Left lung (tissue), 14 donors: ENCODE measurements at places on chromosomes 3 and 15. TPM values are rescaled to one million over a fixed set of nuclear protein-coding genes. Genes with fewer than 3 reads are reported as not detected.

DNA sequence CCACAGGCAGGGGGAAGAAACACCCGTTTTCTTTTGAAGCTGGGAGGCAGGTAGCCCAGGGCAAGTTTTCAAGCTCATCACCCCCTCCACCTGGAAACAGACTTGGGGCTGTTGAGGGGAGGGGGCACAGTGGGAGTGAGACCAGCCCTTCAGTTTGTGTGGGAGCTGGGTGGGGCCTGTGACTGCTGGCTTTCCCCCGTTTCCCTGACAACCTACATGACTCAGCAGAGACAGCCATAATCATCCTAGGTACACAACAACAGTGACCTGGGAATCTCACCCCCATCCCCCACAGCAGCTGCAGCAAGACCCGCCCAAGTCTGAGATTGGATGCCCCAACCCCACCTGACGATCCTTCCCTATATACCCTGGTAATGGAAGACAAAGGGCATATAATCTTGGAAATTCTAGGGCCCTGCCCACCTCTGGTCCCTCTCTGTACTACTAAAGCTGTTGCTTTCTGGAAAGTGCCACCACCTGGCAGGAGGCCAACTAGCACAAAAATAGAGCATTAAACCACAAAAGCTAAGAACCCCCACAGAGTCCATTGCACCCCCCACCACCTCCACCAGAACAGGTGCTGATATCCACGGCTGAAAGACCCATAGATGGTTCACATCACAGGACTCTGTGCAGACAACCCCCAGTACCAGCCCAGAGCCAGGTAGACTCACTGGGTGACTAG is 422.2 kb upstream of the SGO1 start:
- no peak for DNase-seq
- H3K27me3 ChIP-seq = no peaks in the 10 kb centered on the region
- H3K4me1 ChIP-seq = no peaks in the 10 kb centered on the region
- no peak overlapping the region for H3K27ac ChIP-seq
- no peaks in the 10 kb centered on the region for H3K36me3 ChIP-seq
- no peak overlapping the region for H3K4me3 ChIP-seq

DNA sequence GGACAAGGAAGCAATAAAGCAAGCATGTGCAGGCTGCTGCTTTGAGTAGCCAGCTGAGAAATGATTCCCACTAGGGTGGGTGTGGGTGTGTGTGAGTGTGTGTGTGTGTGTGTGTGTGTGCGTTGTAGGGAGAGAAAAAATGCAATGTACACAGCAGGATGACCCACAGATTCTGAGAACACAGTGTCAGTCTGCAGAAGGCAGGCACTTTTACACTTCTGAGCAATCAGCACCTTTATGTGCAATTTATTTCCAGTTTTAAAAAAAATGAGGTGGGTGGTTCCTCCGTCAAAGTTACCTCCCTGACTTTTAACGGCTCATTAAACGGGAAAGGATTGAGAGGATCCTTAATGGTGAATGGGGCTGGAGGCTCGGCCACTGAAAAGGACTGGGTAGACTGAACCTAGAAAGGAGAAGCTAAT is 38.5 kb upstream of the LIPC start:
- no peak overlapping the region for H3K27ac ChIP-seq
- no peaks in the 10 kb centered on the region for H3K36me3 ChIP-seq
- H3K4me1 ChIP-seq = no peaks in the 10 kb centered on the region

DNA sequence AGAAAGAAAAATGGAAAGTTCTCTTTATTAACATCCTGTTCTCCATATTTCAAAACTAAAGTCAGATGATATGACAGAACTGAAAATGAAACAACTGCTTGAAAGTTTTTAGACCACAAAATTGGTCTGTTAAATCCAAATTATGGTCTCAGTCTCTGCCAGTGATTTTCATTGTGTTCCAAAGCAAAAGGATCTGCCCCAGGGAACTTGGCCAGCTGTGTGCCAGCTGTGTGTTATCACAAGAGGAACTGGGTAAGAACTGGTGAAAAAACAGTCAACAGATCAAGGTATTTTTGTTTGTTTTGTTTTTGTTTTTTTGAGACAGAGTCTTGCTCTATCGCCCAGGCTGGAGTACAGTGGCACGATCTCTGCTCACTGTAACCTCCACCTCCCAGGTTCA is 323.3 kb downstream of the CTNNB1 start:
- DNase-seq = no peak
- no peak overlapping the region for H3K27ac ChIP-seq
- no peaks in the 10 kb centered on the region for H3K36me3 ChIP-seq
- no peak overlapping the region for H3K4me3 ChIP-seq
- no peaks in the 10 kb centered on the region for H3K4me1 ChIP-seq

GRCh38 chr15:81611679-81612078 is 237.7 kb upstream of the TMC3 start:
- no peaks in the 10 kb centered on the region for H3K36me3 ChIP-seq
- no peak overlapping the region for H3K4me3 ChIP-seq
- no peak overlapping the region for H3K27ac ChIP-seq
- no peaks in the 10 kb centered on the region for H3K27me3 ChIP-seq

GRCh38 chr3:17910922-17911321 is 168.5 kb upstream of the TBC1D5 start:
- no peak for DNase-seq
- no peak overlapping the region for H3K4me3 ChIP-seq
- H3K27me3 ChIP-seq = no peaks in the 10 kb centered on the region
- H3K36me3 ChIP-seq = no peaks in the 10 kb centered on the region

DNA sequence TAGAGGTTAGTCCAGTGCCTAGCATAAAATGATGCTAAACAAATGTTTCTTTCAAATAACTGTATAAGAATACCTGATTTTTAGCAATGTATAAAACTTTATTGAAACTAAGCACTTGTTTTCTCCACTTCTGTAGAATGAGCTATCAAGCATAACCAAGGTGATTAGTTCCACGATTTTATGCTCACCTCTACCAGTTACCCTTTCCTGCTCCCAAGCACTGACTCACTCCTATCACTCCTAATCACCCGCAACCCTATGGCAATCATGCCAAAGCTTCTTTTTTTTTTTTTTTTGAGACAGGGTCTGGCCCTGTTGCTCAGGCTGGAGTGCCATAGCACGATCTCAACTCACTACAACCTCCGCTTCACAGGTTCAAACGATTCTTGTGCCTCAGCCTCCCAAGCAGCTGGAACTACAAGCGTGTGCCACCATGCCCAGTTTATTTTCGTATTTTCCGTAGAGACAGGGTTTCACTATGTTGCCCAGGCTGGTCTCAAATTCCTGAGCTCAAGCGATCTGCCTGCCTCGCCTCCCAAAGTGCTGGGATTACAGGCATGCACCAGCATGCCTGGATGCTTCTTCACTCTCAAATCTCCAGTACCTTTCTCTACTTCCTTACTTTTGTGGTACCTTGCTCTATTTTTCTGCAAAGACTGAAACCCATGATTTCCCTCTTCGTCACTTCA is 3.9 kb downstream of the HSPBAP1 start:
- H3K27me3 ChIP-seq = no peaks in the 10 kb centered on the region
- no peak overlapping the region for H3K27ac ChIP-seq
- no peak for DNase-seq
- no peaks in the 10 kb centered on the region for H3K36me3 ChIP-seq
- no peaks in the 10 kb centered on the region for H3K4me1 ChIP-seq

DNA sequence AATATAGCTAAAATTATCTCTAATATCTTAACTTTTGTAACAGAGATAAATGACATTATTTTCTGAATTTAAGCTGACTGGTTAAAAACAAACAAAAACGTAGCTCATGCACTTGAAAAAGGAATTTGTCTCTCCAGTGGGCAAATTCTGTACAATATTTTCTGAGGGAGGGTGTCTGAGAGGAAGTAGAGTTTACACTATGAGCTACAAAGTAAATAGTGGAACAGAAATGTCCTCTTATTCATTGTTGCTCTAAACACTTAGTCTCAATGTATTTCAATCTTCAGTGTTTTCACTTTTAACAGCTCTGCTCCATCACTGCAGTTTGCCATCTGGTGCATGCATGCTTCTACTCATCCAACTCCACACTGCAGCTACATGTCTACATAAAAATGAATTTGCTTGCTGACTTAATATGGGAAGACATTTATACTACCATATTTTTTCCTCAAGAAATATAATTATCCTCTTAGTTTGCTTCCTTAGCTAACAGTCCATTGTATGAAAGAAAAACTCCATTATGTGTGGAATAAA is 817.4 kb upstream of the LMCD1 start:
- peaks cover 21% of the 10 kb centered on the region for H3K4me1 ChIP-seq
- H3K36me3 ChIP-seq = no peaks in the 10 kb centered on the region
- H3K4me3 ChIP-seq = no peak overlapping the region
- no peaks in the 10 kb centered on the region for H3K27me3 ChIP-seq

GRCh38 chr3:23189187-23189586 is 13.9 kb upstream of the UBE2E2 start:
- no peaks in the 10 kb centered on the region for H3K4me1 ChIP-seq
- H3K36me3 ChIP-seq = no peaks in the 10 kb centered on the region
- DNase-seq = no peak
- H3K27me3 ChIP-seq = no peaks in the 10 kb centered on the region
- H3K27ac ChIP-seq = no peak overlapping the region

GRCh38 chr15:58015565-58015964 is 49.9 kb downstream of the ALDH1A2 start:
- no peak overlapping the region for H3K27ac ChIP-seq
- H3K36me3 ChIP-seq = no peaks in the 10 kb centered on the region
- H3K27me3 ChIP-seq = no peaks in the 10 kb centered on the region
- DNase-seq = no peak

DNA sequence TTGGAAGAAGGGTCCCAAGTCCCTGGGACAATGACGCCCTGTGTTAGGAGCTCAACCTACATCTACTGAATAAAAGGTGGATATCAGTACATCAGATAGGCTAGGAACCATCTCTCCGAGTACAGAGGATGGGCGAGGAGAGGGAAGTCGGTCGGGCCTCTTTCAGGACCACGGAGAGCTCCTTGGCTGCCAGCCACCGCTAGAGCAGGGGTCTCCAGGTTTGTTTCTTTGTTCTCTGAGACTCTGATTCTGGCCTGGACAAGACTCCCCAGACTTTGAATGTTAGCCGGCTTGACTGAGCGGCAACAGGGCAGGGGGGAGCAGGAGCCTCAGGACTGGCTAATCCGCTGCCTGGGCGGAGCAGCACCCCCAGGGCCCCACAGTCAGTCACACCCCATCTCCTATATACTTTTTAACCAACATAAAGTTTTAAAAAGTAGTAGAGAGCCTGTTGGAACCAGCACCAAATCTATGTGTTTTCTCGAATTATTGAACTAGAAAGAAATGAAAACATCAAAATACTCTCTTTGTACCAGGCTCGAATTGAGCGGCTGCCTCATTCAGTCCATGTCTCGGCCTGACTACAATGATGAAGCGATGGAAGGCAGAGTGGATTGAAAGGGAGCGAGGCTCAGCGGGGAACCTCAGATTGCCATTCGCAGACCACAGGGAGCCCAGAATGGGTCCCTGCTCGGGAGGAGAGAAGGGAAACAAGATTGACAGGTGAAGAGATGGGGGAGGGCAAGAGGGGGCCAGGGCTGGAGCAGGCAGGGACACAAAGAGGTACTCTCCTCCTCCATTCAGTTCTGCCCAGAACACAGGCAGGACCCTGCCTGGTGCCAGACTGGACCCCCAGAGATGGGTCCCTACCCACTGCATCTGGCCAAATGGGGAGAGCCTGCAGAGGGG is 131.6 kb downstream of the TPRA1 start:
- H3K4me3 ChIP-seq = no peak overlapping the region
- H3K27me3 ChIP-seq = peaks cover 56% of the 10 kb centered on the region

DNA sequence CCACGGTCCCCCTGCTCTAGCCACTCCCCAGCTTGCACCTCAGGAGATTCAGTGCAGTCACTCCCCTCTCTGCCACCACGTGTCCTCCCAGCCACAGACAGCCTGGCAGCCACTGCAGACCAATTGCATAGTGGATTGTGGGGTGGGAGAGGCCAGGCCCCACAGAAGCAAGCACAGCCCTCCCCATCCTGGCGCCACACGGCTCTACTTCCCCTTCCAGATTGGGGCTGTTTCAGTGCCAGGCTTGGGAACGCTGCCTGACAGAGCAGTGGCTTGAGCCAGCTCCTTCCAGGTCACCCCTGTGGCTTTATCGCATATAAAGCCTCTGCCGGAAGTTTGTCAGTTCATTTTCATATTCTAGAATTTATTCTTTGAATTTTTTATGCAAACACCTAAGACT is 90.7 kb downstream of the TMEM266 start:
- no peaks in the 10 kb centered on the region for H3K36me3 ChIP-seq
- no peak overlapping the region for H3K4me3 ChIP-seq
- no peaks in the 10 kb centered on the region for H3K4me1 ChIP-seq
- no peaks in the 10 kb centered on the region for H3K27me3 ChIP-seq
- H3K27ac ChIP-seq = no peak overlapping the region

DNA sequence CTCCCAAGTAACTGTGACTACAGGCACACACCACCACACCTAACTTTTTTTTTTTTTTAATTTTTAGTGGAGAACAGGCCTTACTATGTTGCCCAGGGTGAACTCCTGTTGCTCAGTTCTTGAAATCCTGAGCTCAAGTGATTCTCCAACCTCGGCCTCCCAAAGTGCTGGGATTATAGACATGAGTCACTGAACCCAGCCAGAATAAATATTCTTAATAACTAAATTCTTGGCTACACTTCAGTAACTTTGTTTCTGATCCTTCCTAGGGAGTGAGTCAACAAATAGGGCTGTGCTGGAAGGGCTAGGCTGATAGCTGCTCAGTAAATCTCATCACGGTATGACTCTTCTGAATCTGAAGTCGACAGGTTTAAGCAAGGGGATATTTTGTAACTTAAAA is 56.6 kb downstream of the P3H2 start:
- H3K27me3 ChIP-seq = no peaks in the 10 kb centered on the region
- H3K36me3 ChIP-seq = no peaks in the 10 kb centered on the region
- no peak overlapping the region for H3K4me3 ChIP-seq
- H3K27ac ChIP-seq = no peak overlapping the region

DNA sequence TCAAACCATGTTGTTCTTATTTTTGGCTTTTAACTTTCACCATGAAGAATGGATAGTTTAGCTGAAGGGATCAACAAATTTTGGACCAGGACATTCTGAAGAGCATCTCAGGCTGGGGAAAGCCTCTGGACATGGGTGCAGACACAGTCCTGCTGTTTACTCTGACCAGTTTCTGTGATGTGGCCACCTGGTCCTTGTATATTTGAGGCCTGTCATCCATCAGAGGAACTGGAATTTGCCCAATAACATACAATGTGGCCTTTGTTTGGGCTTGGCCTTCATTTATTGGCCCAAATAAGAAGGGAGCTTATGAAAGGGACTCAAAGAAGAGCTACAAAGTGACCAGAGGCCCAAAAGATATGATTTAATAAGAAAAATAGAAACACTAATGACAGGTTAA is 127.9 kb downstream of the MYRIP start:
- H3K36me3 ChIP-seq = no peaks in the 10 kb centered on the region
- H3K4me3 ChIP-seq = no peak overlapping the region
- no peaks in the 10 kb centered on the region for H3K27me3 ChIP-seq
- DNase-seq = no peak

TFRC gene
- total RNA-seq = 327 TPM

GOLGA6L10 gene
- 2.1 TPM for total RNA-seq

ITGA11 gene
- 2.1 TPM for total RNA-seq

DAG1 gene
- 116 TPM for total RNA-seq

CCDC191 gene
- 3.4 TPM for total RNA-seq
